ENCODE measurements at places on chromosomes 4 and X.

DNA sequence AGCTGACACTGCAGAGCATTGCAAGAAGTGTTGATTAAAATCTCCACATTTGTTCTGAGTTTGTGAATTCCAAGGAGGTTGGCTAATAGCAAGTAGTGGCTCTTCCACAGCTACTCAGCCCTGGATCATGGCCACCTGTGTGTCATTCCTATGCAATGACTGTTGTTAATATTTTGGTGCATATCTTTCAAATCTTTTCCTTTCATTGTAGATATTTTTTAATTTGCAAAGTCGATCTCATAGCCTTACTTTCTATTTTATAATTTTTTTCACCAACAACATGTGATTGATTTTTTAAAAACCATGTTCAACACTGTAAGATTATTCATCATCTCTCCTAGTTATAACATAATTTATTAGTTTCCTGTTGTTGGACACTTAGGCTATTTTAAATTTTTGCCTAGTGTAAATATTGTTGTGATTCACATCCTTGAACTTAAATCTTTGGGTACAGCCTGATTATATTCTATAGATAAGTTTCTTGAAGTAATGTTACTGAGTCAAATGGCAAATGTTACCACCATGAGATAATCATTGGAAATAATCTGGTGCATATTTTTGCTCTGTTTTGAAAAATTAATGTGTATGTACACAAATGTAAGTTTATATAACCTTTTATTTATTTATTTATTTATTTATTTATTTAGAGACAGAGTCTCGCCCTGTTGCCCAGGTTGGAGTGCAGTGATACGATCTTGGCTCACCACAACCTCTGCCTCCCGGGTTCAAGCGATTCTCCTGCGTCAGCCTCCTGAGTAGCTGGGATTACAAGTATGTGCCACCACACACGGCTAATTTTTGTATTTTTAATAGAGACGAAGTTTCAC is 17.1 kb upstream of the ARHGAP10 start:
- DNase-seq, result no peak

GRCh38 chrX:30283456-30284200 is 25.6 kb downstream of the NR0B1 start:
- DNase-seq, result no peak

- peak; percentile 49 for DNase-seq
Measured at GRCh38 chr4:26372525-26373172, 51.8 kb downstream of the RBPJ start.

DNA sequence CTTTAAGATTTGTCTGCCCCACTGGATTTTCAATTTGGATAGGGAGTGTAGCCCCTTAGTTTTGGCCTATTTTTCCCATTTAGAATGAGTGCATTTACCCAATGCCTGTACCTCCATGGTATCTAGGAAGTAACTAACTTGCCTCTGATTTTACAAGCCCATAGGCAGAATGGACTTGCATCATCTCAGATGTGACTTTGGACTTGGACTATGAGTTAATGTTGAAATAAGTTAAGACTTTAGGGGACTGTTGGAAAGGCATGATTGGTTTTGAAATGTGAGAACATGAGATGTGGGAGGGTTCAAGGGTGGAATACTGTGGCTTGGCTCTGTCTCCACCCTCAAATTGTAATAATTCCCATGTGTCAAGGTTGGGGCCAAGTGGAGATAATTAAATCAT is 2480.2 kb downstream of the PCDH7 start:
- no peak for DNase-seq

DNA sequence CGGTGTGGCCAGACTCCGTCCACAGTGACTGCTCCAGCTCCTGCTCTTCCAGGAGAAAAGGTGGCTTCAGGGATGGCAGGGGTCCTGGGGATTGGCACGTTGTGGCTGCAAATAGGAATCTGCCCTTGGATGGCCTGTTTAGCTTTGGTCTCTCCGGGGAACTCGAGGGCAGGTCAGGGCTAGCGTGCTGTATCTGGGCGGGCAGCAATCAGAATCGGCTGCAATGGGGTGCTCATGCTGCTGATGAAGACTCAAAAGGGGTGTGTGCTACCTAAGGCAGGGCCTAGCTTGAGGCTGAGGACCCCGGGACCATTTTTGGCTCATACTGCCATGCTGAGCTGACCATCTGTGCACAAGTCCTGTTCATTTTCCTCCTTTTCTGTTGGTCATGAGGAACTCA is 51.3 kb downstream of the RGS12 start:
- no peak for DNase-seq

DNA sequence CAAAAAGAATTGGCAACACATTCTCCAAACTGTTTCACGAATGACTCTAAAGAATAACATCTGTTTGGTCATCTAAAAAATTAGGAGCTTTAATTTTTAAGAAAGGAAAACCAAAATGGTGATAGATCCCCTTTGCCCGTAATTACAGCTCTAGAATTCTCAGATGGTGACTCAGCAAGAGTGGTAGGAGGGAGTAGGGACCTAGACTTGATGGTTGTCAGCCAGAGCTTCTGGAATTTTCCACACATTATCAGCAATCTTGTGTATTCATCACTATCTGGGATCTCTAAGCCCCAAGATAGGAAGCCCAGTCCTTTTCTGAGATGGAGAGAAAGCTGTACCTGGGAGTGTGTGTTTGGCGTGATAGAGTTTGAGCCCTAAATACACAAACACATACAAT is 103.9 kb upstream of the RAB40AL start:
- no peak for DNase-seq

DNA sequence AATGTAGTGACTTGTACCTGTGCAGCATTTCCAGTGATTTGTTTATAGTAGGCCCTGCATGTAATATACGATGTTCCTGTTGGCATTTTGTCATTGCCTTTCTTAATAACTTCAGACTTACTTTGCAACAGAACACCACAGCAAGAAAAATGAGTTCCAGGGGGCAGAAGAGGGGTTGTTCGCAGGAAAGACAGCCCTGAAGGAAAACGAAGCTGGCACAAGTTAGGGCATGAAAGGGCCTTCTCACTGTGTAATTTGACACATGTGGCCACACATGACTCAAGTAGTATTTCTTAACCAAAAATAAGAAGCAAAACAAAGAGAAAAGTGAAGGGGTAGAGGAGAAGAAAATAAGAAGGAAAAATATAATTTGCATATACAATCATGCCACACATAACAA is 265.8 kb upstream of the SMIM31 start:
- DNase-seq, result no peak

DNA sequence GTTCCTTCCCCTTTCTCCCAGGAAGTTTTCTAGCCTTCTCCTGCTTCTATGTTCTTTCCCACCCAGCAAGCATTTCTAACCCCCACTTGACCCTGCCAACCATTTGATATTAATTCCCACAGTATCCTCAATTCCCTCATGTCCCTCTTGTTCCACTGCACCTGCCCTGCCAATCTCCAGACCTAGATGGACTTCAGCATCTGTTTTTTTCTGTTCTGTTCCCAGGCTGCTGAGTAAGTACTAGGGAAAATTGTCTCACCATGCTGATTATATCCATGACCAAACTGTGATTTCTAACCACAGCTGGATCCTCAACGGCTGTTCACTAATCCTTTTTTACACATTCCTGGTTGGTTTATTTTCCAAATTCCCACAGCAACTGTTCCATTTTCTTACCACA is 37.7 kb downstream of the CLCN5 start:
- no peak for DNase-seq

DNA sequence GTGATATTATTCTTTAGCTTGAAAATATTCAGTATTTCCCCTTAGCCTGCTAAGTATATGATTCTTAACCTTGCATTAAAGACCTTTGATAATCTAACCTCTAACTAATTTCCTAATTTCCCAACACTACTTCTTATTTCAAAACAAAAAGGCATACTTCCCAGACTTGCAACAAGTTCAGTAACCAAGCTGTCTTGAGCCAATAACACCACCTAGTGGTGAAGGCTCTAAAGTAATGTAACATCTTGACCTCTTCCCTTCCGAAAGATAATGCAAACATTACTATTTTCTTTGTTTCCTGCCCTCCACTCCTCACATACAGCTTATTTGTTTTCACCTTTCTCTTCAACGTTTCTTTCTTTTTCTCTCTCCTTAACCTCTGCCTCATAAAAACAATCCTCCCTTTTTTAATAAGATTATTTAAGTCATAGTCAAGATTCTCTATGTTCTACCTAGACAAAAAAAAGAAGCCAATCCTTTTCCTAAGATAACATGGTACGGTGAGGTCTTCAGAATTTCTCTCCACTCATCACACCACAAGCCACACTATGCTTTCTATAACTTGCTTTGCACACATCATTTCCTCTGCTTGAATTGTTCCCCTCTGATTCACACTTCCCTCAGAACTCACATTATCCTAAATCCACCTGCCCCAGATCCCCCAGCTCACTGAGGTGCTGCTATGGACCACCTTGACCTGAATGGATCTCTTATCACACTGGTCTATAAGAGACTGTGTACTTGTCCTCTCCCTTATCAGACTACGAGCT is 3.5 kb downstream of the FAT1 start:
- peak; percentile 15 for DNase-seq

DNA sequence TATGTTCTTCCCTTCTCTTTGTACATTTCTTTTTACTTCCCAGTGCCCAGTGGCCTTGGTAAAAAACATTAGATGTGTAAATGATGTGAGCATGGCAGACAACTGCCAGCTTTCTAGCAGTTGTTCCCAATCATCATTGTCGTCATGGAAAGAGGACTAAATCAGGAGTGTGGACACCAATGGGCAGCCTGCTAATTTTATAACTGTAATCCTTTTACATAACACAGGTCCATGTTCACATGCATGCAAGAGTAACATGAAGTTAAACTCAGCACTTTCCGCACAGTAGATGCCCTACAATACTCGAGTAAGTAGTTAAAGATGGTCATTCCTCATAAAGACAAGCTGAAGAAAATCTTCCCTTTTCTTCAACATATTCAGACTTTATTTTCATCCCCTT is 23.4 kb upstream of the G3BP2 start:
- DNase-seq, result no peak

All from NCI-H1105 treated with DMSO at 0.1 percent for 48 hours (cell line).